Activated B cell treated with CpG ODN at 0.5 μM for 24 hours (primary cell): ENCODE measurements at places on chromosomes 3 and 15.

DNA sequence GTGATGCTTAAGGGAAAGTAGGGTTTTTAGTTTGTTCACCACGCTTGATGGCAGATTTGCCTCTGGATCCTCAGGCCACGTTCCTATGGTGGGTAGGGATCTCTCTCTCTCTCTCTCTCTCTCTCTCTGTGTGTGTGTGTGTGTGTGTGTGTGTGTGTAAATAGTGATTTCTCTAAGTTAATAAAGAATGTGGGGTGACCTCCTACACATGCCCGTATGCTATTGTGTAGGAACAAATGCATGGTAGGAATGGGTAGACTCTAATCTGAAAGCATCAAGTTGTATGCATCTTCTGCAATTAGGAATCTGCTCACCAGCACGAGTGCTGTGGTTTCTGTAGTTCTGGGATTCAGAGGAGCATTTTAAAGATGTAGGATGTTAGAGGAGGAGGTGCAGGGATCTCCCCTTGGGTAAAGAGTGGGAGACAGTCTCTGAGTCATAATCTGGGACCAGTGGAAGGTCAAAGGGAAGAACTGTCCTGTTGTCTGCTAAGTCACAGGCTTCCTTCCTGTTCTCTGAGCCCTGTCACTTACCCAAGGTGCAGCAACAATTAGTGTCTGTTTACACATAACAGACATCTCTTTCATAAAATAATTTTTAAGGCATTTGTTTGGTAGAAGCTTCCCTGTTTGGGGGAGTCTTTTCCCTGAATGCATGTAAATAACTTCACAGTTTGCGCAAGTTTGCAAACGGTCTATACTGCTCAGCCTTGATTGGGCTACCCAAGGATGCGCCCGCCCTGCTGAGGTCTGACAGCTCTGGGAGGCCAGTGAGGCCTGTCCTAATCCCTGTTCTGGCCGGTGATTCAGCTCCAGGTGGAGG is 139.8 kb downstream of the IGF1R start:
- no peak for DNase-seq

GRCh38 chr15:100941536-100941935 is 22.4 kb downstream of the LRRK1 start:
- DNase-seq, result no peak

DNA sequence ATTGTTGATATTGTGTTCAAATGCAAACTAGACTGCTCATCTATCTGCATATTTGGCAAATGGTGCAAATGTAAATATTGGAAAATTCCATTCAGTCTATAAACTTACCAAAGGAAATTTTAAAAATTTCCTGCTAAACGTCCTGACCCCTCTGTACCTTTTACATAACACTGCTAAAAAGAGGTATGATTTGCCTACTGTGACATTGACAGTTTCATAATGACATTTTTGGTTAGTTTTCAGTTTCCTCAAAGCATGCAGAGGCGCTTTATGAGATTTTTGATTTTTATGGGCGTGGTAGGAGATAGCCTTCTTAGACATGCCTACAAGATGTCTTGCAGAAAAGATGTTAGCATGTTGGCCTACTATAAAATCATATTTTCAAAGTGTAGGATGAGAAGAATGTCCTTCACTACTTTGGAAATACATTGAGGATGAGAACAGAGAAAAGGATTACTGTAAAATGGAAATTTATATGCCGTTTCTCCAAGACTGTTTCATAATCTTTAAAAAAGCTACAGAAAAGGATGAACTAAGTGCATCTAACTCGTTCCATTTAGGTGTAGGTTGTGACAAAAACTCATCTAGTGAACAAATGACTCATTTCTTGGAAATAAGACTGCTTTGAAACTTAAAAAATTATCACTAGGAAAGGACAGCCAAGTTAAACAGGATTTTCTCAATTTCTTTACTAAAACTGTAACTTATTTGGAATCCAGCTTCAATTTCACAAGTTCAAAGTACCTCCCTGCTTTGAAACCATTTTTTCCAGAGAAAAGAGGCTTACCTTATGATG is 14.5 kb upstream of the ISLR start:
- no peak for DNase-seq

DNA sequence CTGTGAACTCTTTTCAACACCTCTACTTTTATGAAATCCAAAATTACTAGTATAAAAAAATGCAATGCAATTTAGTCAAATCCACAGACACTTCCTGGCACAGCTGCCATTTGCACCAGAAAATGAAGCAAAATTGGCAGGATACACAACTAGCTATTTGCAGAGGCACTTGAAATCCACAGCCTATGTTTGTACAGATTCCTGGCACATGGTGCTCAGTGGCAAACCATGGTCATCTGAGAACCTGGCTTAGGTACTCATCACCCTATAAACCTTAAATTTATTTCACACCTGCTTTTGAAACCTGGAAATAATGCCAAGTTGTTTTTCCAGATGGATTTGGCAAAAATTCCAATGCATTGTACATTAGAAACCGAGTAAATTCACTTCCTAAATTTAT is 20.2 kb upstream of the PPM1L start:
- DNase-seq, result no peak

- DNase-seq, result no peak
Observed at GRCh38 chr3:128167973-128168674, 14.8 kb downstream of the EEFSEC start.

DNA sequence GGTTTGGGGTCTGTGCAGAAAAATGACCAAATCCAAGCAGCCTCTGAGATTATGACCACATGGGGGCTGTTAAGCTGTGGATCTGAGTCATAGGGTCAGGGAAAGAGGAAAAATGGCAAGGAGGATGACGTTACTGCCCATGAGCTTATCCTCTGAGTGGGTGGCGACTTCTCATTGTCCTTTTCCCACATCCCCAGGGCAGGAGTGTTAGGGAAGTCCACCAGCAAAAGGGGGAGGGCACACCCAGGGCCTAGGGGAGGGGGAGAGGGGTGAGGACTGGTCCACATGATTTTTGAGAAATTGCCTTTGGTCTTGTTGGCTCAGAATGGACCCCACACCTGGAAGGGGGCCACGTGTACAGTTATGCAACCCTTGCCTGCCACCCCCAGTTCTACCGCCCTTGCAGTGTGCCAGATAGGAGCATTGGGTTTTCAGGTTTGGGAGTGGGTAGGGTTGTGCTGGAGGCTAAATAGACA is 2.6 kb downstream of the CD276 start:
- DNase-seq, result no peak

- DNase-seq, result no peak
Observed at GRCh38 chr3:59796456-59796855, 746.6 kb upstream of the CFAP20DC start.

DNA sequence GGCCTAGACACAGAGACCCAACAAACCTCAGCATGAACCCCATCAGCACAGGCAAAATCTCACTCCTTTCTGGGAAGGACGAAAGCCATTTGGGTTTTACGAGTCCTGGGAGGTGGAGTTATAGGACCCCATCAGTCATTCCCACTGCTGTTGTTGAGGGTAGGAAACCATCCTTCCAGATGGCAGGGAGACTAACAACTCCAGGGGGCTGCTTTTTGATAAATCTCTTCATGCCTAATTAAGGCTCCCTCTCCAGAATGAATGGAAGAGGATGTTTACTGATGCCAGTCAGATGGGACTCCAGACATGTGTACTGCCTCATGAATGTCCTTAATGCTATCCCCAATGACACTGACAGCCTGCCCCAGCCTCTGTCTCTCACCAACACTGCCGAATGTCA is 75.3 kb downstream of the ST8SIA2 start:
- no peak for DNase-seq

DNA sequence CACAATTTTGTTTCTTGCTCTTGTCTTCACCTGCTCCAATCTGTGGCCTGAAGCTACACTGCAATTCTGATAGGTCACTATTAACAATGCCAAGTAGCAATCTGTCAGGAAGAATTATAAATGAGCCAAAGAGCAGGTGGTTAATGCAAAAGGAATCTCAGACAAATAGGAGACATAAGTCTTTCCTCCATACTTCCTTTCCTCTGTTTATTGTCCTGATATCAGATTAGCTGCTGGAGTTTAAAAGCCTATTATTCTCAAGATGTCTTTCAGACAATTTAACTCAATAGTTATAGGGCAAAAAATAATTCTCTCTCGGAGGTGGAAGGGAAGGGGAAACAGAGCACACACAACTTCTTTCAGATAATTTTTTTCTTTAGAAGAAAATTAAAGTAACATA is 491.6 kb downstream of the MFSD1 start:
- DNase-seq, result no peak

GRCh38 chr3:190747571-190747970 is 114.9 kb downstream of the GMNC start:
- DNase-seq, result no peak

DNA sequence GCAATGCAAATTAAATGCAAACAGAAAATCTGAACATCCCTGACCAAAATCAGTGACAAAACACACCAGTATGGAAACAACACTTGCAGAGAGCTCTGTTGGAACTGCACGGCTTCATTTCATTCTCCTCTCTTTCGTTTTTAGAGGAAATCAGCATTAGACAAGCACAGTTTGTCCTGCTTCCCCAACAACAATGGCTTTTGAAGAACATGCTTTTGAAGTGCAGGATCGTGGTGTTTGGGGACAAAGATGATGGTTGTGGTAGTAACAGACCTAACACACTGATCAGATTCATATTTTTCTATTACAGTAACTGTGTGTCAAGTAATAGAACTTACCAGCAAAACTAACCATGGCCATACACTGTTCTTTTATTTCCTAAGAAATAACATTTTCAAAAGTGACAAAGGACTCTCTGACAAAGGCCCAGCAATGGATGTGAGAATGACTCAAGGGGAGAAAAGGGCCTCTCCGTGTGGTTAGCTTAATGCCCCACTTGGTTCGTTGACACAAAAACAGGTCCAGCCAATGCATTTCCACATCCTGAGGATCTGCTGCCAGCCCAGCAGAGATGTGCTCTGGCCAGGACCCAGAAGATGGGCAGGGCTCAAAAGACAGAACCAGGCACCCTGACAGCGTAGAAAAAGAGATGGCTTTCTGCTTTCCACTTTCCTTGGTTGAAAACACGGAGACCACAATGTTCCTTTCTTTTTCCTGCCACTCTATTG is 84.1 kb downstream of the CCNL1 start:
- no peak for DNase-seq

- no peak for DNase-seq
Observed at GRCh38 chr3:130276203-130276803, 69.2 kb upstream of the COL6A5 start.

DNA sequence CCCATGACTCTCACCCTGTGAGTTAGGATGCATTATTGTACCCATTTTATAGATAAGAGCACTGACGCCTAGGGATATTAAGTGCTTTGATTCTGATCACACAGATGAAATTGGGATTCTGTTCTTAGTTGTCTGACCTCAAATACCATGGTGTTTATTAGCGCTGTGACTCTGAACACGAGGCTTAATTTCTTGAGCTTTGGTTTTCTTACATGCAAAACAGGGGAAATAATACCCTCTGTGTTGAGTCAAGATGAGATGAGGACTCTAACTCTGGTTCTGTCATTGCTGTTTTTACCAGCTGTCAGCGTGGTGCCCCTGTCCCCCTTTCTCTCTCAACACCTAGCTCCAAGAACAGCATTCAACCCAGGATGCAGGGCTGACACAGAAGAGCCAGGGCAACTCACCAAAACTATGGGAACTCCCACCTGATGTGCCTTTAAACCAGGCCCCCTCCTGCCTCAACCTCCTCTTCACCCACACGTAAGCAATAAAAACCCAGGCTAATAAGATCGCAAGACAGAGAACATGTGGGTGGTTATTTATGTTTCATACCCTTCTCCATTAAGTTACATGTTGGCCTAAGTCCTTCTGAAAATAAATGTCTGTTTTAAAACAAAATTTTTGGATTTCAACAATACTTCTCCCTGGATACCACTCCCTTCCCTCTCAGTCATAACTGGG is 100.1 kb upstream of the SPATA12 start:
- DNase-seq, result no peak

DNA sequence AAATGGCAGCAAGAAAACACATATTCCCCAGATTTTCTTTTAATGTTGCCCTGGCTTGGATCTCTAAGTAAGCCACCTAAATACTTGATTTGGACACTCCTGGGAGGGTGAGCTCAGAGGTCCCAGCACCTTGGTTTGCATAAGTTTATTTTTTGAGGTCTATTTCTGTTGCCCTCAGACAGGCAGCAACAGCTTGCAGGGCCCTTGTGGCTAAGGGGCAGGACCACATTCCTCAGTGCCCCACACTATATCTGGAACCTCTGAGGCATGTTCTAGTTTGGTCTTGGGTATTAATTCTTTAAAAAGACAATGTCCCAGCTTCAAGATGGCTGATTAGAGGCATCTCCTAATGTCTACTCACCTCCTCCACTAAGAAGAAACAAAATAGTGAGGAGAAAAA is 57.5 kb downstream of the IGSF11 start:
- no peak for DNase-seq

DNA sequence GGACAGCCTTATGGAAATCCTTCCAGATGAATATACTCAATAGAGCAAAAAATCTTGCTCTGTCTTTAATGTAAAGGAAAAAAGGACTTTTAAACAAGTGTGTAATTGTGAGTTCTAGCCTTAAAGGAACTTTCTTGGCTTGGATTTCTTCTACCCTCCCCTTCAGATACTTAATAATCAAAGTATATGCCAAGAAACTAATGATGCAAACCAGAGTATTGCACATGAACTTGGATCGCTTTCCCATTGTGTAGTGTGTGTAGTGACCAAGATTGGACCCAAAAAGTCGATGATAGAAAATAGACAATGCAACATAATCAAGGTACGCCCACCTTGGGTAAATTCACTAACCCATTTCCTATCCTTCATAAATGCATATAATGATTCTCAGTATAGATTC is 123.8 kb downstream of the TIGIT start:
- DNase-seq, result no peak

DNA sequence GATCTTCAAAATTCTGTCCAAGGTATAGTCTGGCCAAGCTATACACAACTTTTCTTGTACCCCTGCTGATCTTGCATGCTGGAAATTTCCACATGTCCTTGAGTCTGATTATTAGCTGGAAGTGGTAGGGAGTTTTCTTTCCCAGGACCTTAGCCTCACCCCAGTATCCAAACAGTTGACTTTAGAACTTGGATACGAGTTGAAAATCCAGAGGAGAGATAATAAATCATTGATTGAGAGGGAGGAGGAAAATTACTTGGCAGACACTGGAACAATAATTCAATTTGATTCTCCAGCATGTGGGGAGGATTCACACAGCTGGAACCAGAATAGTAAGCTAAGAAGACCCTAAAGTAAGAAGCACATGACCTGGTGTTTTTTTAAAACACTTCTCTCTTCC is 116.4 kb downstream of the IL5RA start:
- no peak for DNase-seq

DNA sequence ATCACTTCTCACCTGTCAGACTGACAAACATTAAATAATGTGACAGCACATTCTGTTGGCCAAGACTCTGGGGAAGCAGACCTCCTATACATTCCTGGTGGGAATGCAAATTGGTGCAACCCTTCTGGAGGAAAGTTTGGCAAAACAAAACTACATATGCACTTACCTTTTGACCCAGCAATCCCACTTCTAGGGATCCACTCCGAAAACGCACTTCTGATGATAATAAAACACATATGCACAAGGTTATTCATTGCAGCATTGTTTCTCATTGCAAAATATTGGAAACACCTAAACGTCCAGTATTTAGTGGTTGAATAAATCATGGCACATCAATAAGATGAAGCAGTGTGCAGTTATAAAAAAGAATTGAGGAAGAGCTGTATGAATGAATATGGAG is 145.5 kb upstream of the ABHD17C start:
- no peak for DNase-seq

- DNase-seq, result no peak
Observed at GRCh38 chr3:10933470-10933804, 59.1 kb upstream of the SLC6A1 start.

GRCh38 chr15:69305933-69306568 is 7.3 kb downstream of the PAQR5 start:
- DNase-seq, result no peak
